Ovary (tissue), 10 donors: ENCODE measurements at places on chromosomes 3 and 15. TPM values are rescaled to one million over a fixed set of nuclear protein-coding genes. Genes with fewer than 3 reads are reported as not detected.
A peak's percentile ranks its signal among the peaks of the same experiment; 100 is the strongest.

DNA sequence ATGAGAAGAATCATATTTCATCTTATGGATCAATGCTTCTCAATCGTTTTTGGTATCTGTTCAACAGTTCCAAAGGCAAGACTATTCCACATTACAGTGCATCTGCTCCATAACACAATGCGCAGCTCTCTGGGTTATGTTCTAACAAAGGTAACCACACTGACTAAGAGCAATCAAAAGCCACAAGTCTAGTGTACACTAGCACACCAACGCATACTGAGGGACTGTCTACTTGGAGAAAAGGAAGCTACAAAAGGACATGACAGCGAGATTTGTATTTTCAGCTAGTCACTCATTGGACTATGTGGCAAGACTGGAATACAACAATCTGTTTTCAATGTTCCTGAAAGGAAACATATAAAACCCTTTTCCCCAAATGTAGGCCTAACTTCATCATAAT is 35.8 kb downstream of the SETD2 start:
- no peak for DNase-seq

DNA sequence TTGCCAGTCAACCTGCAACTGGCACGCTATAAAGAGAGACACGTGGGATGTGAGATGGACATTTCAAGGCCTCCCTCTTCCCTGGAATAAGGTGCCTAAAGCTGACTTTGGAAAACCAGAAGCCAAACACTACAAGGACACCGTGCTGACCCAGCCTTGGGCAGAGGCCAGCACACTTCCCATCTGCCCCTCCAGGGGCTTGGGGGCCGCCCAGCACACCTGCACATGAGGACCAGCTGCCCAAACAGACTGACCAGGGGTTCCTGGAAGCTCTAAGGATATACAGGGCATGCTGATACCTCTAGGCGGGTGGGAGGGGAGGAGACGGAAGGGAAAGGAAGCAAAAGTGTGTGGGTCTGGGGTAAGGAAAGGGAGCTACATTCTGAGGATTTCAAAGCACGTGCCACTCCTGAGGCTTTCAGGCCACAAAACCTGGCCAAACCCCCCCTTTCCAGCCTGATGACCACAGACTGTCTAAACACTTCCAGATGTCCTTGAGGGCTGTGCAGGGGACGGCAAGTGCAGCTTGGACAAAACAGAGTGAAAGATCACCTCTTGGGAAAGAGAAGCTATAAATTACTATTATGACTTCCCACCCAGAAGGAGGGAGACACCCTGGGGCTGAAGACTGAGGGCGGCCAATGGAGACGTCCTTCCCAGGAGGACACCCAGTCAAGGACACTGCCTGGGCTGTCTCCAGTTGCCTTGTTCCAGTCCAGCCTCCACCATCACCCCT is 57.9 kb downstream of the ADCY5 start:
- DNase-seq, result peak; percentile 75

- DNase-seq, result no peak
Measured at GRCh38 chr15:99283717-99284116, 32.4 kb downstream of the LRRC28 start.

- no peak for DNase-seq
Measured at GRCh38 chr15:85142312-85142711, 160.7 kb downstream of the PDE8A start.

- no peak for DNase-seq
Measured at GRCh38 chr15:31307270-31308184, 19.1 kb upstream of the KLF13 start.

DNA sequence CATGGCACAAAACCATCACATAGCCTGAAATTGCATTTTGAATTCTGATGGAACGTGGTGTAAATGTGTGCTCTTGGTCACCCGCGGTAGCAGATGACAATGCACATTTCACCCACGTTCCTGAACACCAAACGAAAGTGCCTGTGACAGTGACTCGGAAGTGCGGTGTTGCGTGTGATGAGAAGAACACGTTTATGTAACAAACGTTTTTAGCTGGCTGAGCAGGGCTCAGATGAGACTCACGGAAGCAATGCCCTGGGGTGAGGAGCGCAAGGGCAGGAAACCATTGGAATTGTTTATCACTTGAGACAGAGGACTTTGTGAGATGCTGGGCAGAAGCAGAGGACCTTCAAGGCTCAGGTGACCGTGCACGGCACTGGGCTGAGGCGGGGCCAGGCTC is 449.2 kb upstream of the CFAP20DC start:
- no peak for DNase-seq

DNA sequence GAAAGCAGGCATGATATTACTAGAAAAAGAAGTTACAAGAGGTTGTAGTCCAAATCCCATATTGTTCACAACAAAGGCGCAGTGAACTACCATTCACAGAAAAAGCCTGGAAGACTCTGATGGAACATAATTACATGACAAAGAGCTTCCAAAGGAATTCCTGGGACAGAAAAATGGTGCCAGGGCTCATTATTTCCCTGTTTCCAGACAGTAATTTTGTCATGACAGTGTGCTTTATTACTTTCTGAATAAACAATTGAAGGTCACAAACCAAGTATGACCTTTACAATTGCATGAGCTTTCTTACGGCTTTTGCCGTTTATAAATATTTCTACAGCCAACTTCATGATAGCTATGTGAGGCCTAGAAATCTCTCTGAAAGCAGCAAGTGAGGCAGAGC is 61.0 kb downstream of the CYFIP1 start:
- DNase-seq, result no peak

- no peak for DNase-seq
Measured at GRCh38 chr15:91844341-91844740, 9.2 kb upstream of the SLCO3A1 start.

GRCh38 chr3:124628863-124629262 is 101.4 kb upstream of the UMPS start:
- no peak for DNase-seq

DNA sequence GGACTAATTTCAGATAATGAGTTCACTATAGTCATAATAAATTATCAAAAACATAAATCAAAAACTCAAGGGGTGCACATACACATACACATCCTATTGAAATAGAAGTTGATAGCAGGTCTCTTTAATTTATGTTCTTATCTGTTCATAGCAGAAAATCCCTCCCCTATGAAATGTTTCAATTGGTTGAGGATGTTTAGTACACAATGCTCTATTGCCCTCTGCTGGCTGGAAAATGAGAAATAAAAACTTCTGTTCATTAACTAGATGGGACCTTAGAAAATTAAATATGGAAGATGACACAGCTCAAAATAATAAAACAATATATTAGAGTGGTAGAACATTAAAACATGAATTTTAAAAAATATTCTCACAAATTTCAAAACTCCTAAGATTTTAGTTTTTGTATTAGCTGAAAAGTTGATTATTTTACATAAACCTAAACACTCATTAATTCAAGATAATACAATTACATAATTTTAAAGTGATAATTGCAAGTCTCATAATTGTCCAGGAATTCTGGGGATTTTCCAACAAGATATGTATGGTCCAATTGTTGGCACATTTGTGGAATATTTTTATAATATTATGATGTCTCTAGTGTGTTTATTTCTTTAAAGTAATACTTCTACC is 735.0 kb downstream of the ROBO1 start:
- no peak for DNase-seq

DNA sequence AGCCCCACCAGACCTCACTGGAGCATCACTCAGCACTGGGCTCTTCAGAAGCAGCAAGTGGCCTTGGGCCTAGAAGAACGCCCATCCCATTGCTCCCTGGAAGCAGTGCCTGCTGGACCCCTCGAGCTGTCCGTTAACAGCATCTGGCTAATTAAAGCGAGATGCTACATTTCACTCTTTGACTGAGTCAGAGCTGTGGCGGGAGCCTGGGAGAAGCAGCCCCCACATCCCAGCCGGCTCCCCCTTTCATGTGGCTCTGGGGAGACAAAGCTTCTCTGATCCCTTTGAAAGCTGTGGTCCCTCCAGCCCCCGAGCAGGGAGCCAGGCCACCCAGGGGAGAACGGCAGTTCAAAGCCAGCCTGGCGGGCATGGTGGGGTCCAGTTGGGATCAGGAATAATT is 103.7 kb downstream of the MEGF11 start:
- no peak for DNase-seq

DNA sequence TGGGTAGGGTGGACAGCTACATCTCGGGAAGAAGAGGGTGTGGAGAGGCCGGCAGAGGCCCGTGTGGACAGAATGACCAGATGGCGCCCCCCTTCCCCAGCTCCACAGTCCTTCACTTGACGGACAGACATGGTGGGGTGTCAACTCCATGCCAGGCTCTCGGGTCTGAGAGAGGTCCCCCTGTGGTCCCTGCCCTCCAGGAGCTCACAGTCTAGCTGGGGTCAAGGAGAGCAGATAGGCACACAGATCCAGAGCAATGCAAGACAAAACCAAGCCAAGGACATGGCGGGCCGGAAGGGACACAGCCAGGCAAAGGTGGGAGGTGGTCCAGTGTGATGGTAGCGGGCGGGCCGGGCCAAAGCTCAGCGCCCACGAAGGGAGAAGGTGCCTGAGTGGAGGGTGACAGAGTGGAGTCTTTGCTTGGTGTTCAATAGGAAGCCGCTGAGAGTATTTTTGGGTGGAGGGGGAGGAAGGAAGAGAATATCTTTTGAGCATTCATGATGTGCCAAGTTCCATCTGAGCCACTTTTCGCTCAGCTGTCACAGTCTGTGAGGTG is 72.1 kb upstream of the SEC13 start:
- DNase-seq, result no peak

DNA sequence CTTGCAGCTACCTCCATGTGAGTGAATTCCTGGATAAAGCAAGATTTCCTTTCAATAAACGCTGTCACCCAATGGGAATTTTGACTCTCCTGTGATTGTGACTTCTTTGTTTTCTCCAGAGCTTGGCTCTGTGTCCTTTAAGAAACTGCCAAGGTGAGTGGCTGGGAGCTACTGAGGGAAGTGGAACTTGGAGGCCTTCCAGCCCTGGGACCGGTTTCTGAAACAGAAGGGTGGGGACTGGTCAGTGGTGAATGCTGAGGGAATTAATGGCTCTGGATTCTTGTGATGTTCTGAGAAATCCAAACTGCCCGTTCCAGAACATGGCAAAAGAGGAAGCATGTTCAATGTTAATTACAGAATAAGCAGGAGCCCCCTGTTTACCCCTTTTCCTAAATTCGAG is 41.1 kb upstream of the MYZAP start:
- no peak for DNase-seq

DNA sequence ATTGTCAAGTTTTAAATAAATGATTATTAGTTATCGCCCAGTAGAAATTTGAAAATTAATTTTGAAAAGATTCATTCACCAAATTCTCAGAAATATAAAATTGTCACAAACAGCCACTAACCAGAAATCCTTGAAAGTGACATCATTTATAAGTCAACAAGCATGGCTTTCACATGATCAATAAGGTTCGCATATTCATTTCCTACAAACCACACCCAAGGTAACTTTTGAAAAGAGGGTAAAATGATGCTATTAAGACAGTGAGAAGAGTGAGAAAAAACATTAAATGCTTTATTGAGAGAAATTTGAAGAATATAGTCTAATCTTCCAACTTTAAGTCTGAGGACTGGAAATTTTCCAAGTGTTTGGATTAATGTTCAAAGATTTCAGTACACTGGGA is 263.6 kb upstream of the ALCAM start:
- DNase-seq, result no peak

- DNase-seq, result no peak
Measured at GRCh38 chr15:29612096-29612495, 210.2 kb downstream of the TJP1 start.

OR4M2 gene
- polyA plus RNA-seq, result not detected

STXBP5L gene
- polyA plus RNA-seq, result 2.8 TPM

FANCD2OS gene
- polyA plus RNA-seq, result not detected

SCAMP5 gene
- polyA plus RNA-seq, result 4.6 TPM

SYNPR gene
- not detected for polyA plus RNA-seq

ROPN1 gene
- not detected for polyA plus RNA-seq
